AG10803 (cell line): ENCODE measurements at places on chromosomes 3 and 15.

DNA sequence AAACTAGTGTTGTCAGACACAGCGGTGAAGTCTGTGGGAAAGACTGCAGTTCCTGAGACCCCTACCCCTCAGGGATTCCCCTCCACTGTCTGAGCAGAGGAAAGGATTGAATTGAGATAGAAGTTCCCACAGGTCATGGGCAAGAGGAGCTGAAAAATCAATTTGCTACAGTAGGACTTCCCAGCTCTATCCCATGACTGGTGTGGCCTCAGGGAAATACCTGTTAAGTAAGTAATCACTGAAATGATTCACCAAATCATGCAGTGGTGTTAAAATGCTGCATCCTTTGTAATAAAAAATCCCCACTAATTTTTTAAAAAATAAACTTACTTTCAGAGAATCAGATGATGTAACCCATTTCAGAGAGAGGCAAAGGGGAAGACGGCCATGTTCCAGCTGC lies 45.0 kb upstream of the SPRED1 start:
- peak; percentile 3 for DNase-seq

DNA sequence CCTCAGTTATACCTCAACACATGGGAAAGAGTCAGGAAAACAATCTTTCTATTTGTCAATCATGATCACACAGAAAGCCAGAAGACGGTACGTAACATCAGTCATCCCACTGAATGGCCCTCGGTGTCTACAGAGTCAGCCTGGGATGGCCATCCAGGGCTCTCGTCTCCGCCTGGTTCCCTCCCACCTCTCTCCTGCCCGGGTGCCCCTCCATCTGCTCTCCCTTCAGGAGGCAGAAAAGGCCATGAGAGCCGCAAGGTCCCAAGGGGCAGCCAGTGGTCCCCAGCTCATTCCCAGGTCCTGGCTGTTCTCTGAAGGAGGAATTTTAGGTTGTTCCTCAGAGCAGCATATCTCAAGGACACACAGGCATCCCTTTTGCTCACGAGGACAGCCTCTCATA lies 4.4 kb upstream of the LRRC15 start:
- no peak for DNase-seq

DNA sequence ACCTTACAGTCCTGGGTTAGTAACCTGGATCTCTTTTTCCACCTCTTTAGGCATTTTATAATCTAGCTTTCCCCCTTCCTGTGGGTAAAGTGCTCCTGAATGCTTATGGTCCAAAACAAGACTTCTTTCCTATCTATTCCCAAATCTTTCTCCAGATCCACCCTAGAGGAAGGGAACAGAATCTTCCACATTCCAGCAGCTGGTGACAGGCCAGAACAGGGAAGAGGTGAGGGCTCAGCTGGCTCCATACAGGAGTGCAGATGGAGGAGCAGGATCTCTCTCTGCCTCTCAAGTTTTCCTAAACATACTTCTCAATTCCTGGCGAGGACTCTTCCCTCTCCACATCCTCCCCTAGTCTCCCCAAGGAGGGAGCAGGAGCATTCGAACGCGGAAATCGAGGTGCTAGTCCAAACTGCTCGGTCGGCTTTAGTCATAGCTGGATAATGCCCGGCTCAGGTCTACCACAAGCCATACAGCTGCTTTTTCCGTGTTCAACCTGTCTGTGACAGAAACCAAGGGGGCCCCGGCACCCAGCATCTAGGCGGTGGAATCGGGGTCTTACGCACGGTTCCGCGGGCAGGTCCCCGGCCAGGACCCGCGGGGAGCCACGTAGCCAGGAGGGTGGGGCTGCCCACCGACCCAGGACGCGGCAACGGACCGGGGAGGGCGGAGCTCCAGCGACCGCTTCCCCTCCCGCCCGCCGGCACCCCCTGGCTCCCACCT lies 4.0 kb downstream of the RASSF1 start:
- DNase-seq: peak; percentile 25

GRCh38 chr3:182789371-182789770 lies 3.9 kb upstream of the ATP11B start:
- DNase-seq: peak; percentile 16

DNA sequence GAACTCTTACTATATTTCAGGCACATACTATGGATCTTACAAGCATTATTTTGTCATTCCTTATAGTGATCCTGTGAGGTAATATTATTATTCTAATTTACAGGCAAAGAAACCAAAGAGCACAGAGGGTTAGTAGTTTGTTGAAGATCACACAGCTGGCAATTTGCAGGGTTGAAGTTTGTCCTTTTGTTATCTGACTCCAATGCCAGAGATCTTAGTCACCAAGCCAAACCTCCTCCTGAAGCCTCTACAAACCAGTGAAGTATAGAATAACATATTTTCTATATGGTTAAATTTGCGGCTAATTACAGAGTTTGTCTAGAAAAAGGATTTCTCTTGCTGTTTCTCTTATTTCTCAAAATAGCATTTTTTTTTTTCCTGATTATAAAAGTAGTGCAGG lies 11.2 kb downstream of the ISLR2 start:
- no peak for DNase-seq

DNA sequence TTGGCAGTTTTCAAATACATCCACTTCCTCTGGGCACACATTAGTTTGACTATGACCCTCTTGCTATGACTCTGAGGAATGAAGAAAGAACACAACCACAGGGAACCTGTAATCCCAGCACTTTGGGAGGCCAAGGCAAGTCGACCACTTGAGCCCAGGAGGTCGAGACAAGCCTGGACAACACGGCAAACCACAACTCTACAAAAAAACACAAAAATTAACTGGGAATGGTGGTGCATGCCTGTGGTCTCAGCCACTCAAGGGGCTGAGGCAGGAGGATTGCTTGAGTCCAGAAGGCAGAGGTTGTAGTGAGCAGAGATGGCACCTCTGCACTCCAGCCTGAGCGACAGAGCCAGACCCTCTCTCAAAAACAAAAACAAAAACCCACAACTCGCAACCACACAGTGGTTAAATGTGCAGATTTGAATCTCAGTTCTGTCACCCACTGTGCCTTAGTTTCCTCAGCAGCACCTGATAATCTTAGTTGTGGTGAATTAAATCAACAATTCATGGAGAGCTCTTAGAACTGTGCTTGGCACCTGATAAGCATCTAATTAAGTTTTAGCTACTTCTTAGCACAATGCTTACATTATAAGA lies 65.7 kb downstream of the MYLK start:
- DNase-seq: peak; percentile 73

DNA sequence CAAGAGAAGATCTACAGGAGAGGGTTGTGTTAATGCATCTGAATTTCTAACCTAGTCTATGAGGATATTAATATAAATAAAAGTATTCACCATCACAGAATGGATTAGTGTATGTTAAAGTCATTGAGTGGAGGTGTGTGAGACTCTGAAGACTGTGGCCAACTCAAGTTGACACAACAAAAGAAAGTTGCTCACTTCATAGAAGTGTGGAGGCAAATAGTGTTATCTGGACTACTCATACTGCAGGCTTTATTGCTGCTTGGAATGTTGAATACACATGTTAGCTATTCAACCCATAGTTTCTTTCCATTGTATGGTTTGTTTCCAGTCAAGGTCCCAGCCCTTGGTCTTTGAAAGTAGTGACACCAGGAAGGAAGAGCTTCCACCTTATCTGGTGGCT lies 38.0 kb upstream of the TPRG1 start:
- no peak for DNase-seq

- DNase-seq: no peak
Observed at GRCh38 chr15:54208786-54209185, 230.5 kb downstream of the UNC13C start.

GRCh38 chr3:171429635-171430034 lies 30.6 kb downstream of the TNIK start:
- no peak for DNase-seq

GRCh38 chr15:50854601-50855490 lies 53.6 kb upstream of the AP4E1 start:
- DNase-seq: peak; percentile 2

DNA sequence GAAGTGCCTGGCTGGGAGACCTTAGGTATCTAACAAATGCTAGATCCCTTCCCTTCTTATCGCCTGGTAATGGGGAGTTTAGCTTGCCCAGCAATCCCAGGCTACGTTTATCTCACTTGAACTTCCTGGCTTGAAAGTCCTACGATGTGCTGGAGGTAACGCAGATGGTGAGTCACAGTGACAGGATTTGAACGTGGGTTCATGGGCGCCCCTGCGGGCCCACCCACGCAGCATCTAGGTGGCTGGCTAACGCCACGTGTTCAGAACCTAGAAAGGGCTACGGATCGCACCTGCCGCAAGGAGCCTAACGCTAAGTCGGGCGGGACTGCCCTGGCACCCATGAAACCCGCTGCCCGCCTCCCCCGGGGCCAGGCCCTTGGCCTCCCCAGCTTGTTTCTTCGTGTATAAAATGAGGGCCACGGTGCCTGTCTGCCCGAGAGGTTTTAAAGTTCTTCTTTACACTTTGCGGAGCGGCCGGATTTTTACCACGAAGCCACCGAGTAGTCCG lies 600 bp upstream of the USP3 start:
- peak; percentile 80 for DNase-seq

DNA sequence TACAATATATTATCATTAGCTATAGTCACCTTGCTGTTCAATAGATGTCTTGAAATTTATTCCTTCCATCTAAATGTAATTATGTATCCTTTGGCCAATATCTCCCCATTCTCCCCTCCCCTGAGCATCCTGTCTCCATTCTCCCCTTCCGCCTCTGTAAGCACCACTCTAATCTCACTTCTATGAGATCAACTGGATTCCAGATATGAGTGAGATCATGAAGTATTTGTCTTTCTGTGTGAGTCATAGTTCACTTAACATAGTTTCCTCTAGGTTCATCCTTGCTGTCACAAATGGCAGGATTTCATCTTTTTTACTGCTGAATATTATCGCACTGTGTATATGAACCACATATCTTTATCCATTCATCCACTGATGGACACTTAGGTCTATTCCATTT lies 148.8 kb upstream of the NDN start:
- no peak for DNase-seq

GRCh38 chr3:171023566-171023965 lies 3.0 kb downstream of the SLC2A2 start:
- DNase-seq: no peak

DNA sequence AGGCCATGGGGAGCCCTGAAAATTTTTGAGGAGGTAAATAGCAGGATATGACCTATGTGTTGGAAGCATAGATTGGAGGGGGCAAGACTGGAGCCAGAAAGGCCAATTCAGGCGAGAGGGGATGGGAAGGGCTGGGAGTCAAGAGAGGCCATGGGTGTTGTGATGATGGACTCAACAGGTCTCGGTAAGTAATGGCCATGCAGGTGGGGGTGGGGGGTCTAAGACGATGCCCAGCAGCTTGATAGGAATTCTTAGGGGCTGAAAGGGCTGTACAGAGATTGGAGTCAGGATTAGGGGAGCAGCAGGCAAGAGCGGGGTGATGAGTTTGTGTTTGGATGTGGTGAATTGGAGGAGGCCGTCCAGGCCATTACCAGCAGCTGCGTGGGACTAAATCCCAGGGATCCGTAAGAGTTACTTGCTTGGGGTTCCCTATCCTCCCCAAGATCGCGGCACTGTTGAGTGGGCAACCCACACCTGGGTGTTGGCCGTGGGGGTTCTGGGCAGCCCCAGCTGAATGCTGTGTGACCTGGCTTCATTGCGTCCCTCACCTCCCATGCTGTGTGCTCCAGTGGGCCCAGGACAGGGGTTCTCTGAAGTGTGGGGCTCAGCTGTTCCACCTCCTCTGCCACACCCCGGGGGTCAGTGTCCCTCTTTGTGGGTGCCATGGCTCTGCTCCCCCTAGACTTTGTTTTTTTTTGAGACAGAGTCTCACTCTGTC lies 41.8 kb upstream of the CHRNB4 start:
- no peak for DNase-seq

DNA sequence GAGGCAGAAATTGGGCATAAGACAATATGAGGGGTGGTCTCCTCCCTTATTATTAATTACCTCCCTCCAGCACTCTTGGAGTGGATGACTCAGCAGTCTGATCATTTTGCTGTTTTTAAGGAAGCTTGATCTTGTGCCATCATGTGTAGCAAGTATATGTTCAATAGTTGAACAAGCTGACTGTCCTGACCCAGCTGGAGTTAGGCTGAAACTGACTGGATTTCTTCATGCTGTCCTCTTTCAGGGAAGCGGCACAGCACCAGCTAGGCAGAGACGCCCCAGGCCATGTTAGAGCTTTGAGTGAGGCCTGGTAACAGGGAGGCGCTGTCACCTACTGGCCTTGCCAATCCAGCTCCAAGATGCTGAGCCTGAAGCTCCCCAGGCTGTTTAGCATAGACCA lies 54.4 kb upstream of the KIF23 start:
- DNase-seq: peak; percentile 20

DNA sequence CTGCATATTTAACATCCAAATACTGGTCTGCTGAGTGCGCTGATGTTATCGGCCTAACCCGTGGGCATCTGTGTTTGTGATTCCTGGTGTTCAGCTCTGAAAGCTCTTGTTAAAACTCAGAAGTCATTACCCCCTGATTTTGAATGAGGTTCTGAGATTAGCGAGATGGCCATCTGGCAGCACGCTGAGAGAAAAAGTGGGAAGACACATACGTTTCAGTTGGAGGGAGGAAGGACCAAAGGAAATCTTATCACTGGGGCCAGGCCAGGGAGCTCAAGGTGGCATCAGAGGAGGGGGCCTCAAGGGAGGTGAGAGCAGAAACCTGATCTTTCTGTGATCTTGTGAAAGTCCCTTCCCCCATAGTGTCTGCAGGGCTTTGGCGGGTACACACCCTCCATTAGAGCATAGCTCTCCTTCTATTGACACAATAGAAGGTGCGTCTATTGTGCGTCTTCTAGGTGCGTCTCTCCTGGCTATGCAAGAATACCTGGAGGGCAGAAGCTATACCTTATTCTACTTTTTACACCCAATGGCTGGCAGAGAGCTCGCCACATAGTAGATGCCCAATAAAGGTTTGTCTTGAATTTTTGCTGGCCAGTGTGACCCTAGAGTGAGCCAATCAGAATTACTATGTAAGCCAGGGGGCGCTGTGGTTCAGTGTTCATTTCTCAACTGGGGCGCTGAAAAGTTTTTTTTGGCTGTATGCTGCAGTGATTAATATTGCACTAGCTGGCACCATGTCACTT lies 182.4 kb downstream of the SHQ1 start:
- DNase-seq: no peak

GRCh38 chr15:86044981-86045380 lies 34.7 kb upstream of the AGBL1 start:
- DNase-seq: no peak

DNA sequence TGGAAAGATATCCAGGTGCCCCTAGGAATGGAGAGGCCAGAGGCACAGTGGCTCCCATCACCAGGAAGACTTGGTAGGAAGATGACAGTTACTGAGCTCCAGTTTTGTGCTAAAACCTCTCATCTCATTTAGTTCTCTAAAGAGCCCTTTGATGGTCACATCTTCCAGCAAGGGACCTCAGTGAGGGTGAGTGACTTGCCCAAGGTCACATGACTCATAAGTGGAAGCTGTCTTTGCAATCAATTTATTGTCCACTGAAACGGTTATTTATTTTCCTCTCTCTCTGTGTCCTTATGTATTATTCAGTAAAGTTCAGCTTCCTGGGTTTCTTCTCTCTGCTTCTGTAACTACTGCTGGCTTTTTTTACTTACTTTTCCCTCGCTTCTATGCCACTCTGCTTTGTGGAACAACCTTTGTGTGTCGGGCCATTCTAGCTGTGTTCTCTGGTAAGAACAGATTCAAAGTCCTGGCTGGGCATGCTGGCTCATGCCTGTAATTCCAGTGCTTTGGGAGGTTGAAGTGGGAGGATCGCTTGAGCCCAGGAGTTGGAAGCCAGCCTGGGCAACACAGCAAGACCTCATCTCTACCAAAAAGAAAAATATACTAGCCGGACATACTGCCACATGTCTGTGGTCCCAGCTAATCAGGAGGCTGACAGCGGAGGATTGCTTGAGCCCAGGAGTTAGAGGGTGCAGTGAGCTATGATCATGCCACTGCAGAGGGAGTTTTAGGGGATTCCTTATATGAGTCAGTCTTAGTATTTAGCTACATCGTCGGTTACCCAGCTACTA lies 55.9 kb downstream of the PDIA5 start:
- peak; percentile 50 for DNase-seq
